Thyroid gland (tissue), 4 donors: ENCODE measurements at places on chromosomes 5 and 9. TPM values are rescaled to one million over a fixed set of nuclear protein-coding genes. Genes with fewer than 3 reads are reported as not detected.
A peak's percentile ranks its signal among the peaks of the same experiment; 100 is the strongest.

DNA sequence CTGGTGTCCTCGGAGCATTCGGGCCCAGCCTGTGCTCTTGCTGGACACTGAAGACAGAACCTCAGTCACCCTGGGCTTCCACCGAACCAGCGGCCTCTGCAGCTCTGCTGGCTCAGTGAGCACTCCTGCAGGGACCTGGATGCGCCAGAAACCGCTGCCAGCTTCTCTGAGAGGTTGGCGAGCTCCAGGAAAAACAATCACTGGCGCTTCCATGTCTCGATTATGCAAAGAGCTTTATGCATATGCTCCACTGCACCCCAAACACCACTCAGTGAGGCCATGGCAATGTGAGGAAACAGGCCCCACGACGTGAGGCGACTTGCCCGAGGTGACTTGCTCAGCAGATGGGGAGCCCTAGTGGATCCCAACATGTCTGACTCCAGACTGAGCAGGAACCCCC is 11.0 kb downstream of the PRDM12 start:
- H3K4me3 ChIP-seq: no peak overlapping the region
- no peak overlapping the region for H3K27ac ChIP-seq
- DNase-seq: peak; percentile 78
- no peaks in the 10 kb centered on the region for H3K36me3 ChIP-seq
- H3K4me1 ChIP-seq: peaks cover 9% of the 10 kb centered on the region
- no peaks in the 10 kb centered on the region for H3K27me3 ChIP-seq

- no peaks in the 10 kb centered on the region for H3K4me1 ChIP-seq
- no peaks in the 10 kb centered on the region for H3K27me3 ChIP-seq
- H3K36me3 ChIP-seq: no peaks in the 10 kb centered on the region
- no peak overlapping the region for H3K27ac ChIP-seq
Observed at GRCh38 chr5:64811050-64811640, 42.4 kb downstream of the CWC27 start.

The SMIM33 gene
- not detected for total RNA-seq

DNA sequence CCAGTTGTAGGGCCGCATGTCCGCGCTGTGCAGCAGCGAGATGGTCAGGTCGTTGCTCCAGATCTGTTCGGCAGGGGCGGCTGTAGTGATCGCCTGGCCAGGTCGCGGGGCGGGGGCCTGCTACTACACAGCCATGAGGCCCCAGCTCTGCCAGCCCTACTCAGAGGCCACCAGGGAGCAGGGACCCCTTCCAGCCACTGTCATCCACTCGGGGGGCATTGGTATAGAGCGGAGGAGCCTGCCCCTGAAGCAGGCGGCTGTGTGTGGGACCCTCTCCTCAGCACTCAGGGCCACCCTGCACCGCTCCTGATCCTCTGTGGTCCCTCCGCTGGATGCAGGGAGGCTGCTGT is 1.7 kb downstream of the FBXW5 start:
- DNase-seq: no peak
- H3K4me1 ChIP-seq: peaks cover 41% of the 10 kb centered on the region
- no peak overlapping the region for H3K4me3 ChIP-seq
- H3K36me3 ChIP-seq: peaks cover 34% of the 10 kb centered on the region
- peak overlapping the region; percentile 80 for H3K27ac ChIP-seq

DNA sequence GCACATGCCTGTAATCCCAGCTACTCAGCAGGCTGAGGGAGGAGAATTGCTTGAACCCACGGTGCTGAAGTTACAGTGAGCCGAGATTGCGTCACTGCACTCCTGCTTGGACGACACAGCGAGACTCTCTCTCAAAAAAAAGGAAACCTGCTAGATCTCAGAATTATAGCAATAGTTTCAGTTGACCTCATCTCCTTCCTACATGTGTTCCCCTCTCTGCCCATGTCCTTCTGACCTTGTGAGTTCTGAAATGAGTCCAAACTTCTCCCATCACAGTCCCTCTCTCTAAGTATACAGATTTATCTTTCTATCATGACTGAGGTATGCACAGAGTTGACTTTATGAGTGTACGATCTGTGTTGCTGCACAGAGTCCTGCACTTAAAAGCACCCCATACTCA is 44.6 kb upstream of the SHOC1 start:
- no peaks in the 10 kb centered on the region for H3K4me1 ChIP-seq
- H3K27me3 ChIP-seq: no peaks in the 10 kb centered on the region
- no peak overlapping the region for H3K27ac ChIP-seq
- DNase-seq: no peak

The FCN1 gene
- 1.1 TPM for total RNA-seq

The SLC4A9 gene
- 0.45 TPM for total RNA-seq

DNA sequence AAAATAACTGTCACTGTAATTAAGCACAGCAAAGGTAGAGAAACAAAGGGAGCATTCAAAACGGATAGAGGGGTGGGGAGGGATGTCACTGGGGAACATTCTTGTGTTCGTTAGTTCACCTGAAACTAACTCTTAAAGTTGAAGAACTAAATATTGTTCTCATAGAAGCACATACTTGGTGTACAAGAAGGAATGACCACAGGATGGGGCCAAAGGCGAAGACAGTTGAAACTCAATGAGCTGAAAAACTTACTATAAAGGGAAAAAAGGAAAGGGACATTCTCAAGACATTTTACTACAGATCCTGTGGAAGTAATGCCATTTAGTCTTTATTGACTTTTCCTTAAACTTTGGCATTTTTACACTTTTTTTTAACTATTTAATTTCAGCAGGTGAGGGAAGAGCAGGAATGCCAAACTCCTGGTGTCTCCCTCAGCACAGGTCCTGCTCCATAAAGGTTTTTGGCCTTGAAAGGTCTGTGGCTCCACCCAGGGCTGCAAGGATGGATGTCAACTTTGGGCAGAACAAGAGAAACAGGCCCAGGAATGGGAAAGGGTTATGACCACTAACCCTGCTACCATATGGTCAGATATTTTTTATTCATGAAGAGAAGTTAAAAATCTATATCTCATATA is 197.6 kb upstream of the RASA1 start:
- H3K4me3 ChIP-seq: no peak overlapping the region
- no peaks in the 10 kb centered on the region for H3K27me3 ChIP-seq
- peak; percentile 68 for DNase-seq
- H3K27ac ChIP-seq: no peak overlapping the region
- no peaks in the 10 kb centered on the region for H3K4me1 ChIP-seq

- DNase-seq: peak; percentile 69
- H3K4me3 ChIP-seq: peak within 1 kb of the TSS; percentile 43
- H3K4me1 ChIP-seq: peaks cover 33% of the 10 kb centered on the region
- H3K36me3 ChIP-seq: no peaks in the 10 kb centered on the region
- peaks cover 7% of the 10 kb centered on the region for H3K27me3 ChIP-seq
Observed at GRCh38 chr9:135087489-135087792, at the start of gene OLFM1. OLFM1 (plus strand) TSS chr9:135087668; CDS start chr9:135087990, 322 bp downstream.

- H3K27me3 ChIP-seq: no peaks in the 10 kb centered on the region
- H3K4me3 ChIP-seq: no peak overlapping the region
- no peak for DNase-seq
- no peaks in the 10 kb centered on the region for H3K36me3 ChIP-seq
- no peak overlapping the region for H3K27ac ChIP-seq
Observed at GRCh38 chr9:89869793-89870580, 265.2 kb downstream of the GADD45G start.

GRCh38 chr5:42970636-42971559 is 69.2 kb downstream of the ANXA2R start:
- H3K27ac ChIP-seq: no peak overlapping the region
- H3K27me3 ChIP-seq: no peaks in the 10 kb centered on the region
- H3K36me3 ChIP-seq: no peaks in the 10 kb centered on the region
- H3K4me1 ChIP-seq: no peaks in the 10 kb centered on the region

DNA sequence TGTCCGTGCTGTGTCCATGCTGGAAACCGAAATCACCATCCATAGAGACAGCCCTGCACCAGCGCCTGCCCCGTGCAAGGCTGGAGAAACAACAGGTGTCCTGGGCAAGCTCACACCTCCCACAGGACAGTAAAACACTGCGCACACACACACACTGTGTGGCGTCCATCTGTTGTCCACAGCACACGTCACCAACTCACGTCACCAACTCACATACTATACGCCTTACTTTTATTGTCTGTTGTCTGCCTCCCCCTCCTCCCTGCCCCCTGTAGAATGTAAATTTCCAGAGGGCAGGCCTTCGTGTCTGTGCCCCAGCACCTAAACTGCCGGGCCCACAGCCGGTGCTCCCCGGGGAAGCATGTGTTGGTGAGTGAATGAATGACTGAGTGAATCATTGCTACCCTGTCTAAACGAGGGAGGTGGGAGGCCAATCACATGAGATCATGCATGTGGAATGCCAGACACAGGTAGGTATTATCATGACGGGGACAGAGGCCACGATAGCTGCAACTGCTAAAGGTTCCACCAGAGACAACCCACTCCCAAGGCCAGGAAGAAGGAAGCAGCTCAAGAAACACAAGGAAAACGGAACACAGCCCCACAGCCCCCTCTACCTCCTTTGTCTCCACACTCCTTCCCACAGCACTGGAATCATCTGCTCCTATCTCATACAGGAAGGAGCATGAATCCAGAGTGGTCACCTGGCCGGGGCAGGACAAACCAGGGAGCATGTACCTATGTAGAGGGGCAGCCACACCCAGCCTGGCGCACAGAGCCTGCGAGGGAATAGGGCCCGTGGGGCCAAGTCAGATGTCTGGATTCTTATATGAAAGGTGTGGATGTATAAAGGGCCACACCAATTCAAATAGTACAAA is 41.9 kb downstream of the STK10 start:
- H3K27ac ChIP-seq: no peak overlapping the region
- DNase-seq: no peak
- H3K27me3 ChIP-seq: no peaks in the 10 kb centered on the region
- no peaks in the 10 kb centered on the region for H3K36me3 ChIP-seq
- H3K4me3 ChIP-seq: no peak overlapping the region
- no peaks in the 10 kb centered on the region for H3K4me1 ChIP-seq

- no peak overlapping the region for H3K27ac ChIP-seq
- no peak overlapping the region for H3K4me3 ChIP-seq
- no peaks in the 10 kb centered on the region for H3K4me1 ChIP-seq
- DNase-seq: no peak
- no peaks in the 10 kb centered on the region for H3K36me3 ChIP-seq
Observed at GRCh38 chr5:68396722-68397121, 181.2 kb downstream of the PIK3R1 start.

DNA sequence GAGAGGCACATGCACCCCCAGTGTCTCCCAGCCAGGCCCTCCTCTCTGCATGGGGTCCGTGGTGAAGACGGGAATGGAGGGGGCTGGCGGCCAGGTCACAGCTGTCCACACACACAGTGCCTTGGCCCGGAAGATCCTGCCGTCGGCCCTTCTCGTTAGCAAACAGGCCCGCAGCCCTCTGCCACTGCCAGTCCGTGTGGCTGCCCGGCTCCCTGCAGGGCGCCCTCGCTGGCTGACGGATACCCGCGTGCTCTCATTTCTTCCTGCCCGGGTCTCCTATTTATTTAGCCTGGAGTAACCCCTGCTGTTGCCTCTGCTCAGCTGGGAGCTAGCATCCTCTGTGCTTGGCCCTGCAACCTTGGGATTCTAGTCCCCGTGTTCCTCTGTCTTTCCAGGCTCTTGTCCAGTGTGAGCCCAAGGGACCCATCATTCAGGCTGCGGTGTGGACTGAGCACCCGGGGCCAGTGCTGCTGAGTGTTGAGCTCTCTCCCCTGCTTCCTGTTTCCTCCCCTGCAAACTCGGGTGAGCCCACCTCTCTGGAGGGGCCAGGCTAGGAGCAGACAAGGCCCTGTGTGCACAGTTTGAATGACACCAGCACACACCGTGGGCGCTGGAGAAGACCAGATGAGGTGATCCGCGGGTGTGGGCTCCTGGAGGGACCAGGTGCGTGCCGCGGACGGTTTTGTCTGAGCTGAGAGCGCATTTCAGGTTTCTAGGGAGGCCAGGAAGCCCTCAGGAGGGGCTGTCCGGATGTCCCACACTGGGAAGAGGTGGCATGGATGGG is 14.6 kb upstream of the RNU6ATAC start:
- no peaks in the 10 kb centered on the region for H3K36me3 ChIP-seq
- H3K4me3 ChIP-seq: no peak overlapping the region
- peak overlapping the region; percentile 33 for H3K27ac ChIP-seq
- no peaks in the 10 kb centered on the region for H3K27me3 ChIP-seq
- H3K4me1 ChIP-seq: peaks cover 18% of the 10 kb centered on the region
- peak; percentile 14 for DNase-seq

DNA sequence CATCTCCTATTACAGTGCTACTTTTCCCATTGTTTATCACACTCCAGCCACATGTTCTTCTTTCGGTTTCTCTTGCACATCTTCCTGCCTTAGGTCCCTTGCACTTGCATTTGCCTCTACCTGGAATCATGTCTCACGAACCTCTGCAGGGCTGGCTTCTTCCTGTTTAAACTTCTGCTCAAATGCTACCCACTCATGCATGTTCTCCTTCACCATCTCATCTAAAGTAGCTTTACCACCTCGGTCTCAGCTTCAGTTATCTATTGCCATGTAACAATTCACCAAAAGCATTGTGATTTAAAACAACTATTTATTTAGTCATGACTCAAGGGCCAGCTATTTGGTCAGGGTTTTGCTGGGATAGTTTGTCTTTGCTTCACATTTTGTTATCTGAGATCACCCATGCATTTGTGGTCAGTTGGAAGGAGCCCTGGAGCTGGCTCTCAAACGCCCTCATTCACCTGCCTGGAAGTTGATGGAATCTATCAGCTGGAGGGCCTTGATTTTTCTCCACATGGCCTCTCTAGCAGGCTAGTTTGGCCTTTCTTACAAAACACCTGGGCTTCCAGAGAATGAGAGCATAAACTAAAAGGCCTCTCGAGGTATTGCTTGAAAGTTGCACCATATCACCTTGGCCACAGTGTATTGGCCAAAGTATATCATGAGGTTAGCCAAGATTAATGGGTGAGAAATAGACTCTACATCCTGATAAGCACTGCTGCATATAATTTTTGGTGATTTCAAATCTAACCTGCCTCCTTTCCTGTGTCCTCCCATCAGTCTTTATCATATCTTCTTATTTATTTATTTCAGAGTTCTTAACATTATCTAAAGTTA is 21.4 kb downstream of the SPINK1 start:
- H3K27me3 ChIP-seq: no peaks in the 10 kb centered on the region
- H3K4me3 ChIP-seq: no peak overlapping the region
- DNase-seq: no peak
- no peaks in the 10 kb centered on the region for H3K36me3 ChIP-seq
- H3K27ac ChIP-seq: no peak overlapping the region

The RGS14 gene
- total RNA-seq: 29.8 TPM

The ATP10B gene
- total RNA-seq: not detected

DNA sequence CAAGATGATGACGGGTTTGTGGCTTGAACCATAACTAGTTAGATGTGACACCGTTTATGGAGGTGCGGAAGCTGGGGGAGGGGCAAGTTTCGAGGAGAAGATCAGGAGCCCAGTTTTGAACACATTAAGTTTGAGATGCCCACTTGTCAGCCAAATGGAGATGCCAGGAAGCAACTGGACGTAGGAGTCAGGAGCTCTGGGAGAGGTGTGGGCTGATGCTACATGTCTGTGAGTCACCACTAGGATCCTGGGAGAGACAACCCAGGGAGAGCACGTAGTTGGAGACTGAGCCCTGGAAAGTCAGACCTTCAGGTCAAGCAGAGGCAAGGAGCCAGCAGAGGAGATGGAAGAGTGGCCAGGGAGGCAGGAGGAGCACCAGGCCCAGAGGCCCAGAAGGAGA is 48.8 kb upstream of the SLC25A51 start:
- peaks cover 6% of the 10 kb centered on the region for H3K4me1 ChIP-seq
- H3K27ac ChIP-seq: no peak overlapping the region
- no peak for DNase-seq

- no peak overlapping the region for H3K4me3 ChIP-seq
- H3K27me3 ChIP-seq: no peaks in the 10 kb centered on the region
- peak overlapping the region; percentile 24 for H3K27ac ChIP-seq
Observed at GRCh38 chr9:35915681-35916294, 6.5 kb downstream of the SPAAR start.
